Effector CD4-positive, alpha-beta T cell (primary cell): ENCODE measurements at places on chromosomes 1 and 21.

GRCh38 chr1:11229203-11229602, 33.1 kb downstream of the MTOR start:
- DNase-seq, result no peak

DNA sequence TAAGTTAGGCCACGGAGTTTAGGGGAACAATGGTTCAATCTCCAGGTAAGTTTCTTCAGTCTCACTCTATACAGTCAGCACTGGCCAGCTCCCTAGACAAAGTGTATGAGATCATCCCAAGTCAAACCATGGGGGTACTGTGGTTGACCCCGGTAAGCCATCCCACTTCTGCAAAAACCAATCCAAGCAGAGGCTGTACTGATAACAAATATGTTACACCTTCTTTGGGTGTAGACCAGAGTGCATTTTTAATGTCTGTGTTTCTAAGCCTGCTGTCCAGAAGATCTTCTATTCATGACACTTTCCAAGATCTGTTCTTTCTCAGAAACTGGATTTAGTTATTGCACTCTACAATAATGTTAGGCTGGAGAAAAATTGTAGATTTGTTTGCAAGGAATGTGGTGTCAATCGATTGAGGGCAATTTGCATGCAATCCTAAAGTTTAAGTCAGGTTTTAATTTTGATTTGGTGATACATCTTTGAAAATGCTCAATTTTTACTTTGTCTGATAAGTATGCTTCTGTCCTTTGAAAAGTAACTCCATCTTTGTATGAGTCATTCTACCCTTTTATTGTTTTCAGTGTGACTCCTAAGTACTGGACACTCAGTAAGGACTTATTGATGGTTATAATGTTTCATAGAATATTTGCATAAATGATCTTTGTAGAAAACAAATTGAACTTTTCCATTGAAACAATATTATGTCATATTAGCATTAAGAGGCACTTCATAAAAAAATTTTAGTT, 152.4 kb downstream of the HLX start:
- no peak for DNase-seq

- DNase-seq, result no peak
These were observed 372.1 kb upstream of the B3GALT2 start for GRCh38 chr1:193558491-193559028.

DNA sequence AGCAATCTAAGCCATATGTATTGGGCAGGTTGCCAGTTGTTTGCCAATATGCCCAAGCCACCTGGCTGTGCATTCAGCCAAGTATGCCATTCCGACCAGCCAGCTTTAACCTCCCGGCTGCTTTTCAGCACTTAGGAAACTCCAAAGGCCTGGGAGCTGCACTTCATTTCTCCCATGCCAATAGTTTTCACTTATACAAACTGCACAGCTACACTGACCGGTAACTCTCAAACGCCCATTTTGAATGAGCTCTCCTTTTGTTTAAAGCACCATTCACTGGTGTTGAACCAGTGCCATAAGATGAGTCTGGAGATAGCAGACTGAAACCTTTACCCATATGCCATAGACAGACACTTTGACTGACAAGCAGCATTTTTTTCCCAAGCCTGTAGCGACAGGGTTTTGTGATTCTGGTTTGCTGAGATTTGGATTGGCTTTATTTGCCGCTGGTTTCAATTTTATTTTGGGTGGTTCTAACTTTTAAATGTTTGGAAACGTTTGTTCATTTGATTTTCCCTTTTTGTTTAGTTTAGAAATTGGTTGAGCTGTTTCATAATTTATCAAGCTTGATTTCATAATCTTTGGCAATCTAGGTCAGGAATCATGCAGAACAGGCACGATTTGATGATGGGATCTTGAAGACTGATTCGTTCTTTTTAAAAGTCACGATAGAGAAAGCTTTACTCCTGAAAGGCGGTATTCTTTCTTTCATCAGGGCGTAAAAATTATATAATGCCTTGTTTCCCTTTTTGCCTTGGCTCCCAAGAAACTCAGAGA, 144.6 kb downstream of the NFIA start:
- no peak for DNase-seq

- DNase-seq, result no peak
These were observed 245.3 kb upstream of the RAB4A start for GRCh38 chr1:229025576-229025975.

DNA sequence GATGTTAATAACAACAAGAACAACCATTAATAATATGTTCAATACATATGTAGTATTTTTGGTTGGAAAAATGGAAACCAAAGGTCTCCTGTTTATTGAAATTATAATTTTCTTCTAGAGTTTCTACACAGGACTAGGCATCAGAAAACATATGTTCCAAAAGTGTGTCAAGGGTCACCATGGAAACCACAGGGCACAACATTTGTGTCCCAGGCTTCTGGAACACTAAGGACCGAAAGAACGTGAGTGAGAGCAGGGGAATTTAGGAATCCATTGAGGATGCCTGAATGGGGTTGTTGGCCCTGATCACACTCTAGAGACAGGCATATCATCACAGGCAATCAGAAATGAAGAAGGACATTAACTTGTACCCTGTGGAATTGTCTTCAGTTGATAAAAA, 7.5 kb upstream of the CDC14A start:
- no peak for DNase-seq

- DNase-seq, result no peak
These were observed 35.0 kb downstream of the C21orf91 start for GRCh38 chr21:17784180-17784598.

DNA sequence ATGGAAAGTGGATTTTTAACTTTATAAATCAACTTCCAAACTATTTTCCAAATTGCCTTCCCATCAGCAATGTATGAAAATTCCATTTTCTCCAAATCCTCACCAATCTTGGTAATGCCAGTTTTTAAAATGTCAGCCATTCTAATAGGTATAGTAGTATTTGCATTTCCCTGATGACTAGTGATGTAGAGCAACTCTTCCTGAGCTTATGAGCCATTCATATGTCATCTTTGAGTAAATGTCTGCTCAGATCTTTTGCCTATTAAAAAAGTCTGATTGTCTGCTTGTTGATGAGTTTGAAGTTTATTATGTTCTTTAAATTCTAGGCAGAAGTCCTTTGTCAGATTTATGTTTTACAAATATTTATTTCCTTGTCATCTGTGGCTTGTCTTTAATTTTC, 54.7 kb downstream of the KDM1A start:
- DNase-seq, result no peak

DNA sequence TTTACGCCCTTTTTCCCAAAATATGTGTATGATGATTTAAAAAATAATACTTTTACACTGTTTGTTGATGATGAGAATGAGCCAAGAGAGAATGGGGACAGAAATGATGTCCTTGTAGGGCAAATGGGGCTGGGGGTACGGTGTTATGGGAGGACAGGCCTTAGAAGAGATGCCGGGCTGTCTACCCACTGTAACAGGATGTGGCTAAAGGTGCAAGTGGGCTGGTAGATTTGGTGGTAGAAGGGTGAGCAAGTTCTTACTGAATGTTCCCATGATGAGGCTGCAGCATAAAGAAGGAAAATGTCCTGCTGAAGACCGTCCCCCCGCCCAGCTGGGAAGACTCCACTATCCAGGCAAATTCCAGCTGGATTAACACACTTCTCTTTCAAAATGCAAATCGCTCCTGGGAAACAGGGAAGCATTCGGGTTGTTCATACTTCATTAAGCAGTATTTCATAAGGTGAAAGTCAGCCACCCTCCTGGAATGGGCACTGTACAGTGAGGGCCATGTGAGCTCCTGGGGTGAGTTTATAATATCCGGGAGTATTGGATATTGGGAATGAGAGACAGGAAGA, 14.0 kb downstream of the GPA33 start:
- no peak for DNase-seq

DNA sequence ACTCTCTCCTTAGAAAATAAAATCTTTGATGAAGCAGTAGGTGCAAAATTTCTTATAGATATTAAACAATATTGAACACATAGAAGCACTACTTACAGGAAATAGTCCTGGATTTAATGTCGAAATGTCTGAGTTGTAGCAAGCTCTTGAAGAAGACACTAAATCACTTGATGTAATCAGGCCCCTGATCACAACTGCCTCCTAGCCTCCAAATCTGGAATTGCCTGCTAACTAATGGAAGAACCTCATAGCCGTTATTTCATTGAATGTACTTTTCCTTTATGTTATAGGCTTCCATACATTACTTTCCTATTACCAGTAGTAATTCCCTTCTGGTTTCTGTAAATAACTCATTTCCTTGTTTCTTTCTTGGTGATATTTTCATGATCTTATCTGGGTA, 675.7 kb upstream of the CHRM3 start:
- no peak for DNase-seq

DNA sequence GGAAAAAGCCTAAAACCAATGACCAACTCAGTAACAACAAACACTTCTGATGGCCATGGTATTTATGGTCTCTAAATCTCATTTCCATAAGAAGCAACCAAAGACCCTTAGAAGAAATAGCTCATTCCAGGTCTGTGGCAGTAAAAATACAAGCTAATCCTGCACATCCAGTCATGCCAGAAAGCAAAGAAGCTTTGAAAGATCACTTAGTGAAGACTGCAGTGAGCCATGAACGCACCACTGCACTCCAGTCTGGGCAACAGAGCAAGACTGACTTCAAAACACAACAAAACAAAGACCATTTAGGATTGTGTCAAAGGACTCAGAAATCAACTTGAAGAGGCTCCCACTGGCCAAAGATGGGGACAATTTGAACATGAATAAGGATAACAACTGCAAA, 18.4 kb upstream of the ELK4 start:
- DNase-seq, result no peak

DNA sequence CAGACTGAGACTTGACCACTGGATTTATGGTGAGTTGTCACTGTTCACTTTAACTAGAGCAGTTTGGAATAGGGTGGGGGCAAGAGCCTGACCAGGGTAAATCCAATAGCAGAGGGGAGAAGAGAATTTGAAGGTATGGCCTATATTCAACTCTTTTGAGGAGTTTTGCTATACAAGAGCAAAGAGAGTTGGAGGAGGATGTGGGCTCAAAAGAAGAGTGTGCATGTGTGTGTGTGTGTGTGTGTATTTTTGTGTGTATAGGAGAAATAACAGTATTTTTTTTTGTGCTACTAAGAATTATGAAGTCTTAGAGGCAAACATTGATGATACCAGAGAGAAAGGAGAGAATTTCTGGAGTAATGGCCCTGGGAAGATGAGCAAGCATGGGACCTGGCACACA, 164.8 kb upstream of the JUN start:
- DNase-seq, result no peak

GRCh38 chr1:203188686-203189232, 2.3 kb upstream of the CHI3L1 start:
- no peak for DNase-seq

DNA sequence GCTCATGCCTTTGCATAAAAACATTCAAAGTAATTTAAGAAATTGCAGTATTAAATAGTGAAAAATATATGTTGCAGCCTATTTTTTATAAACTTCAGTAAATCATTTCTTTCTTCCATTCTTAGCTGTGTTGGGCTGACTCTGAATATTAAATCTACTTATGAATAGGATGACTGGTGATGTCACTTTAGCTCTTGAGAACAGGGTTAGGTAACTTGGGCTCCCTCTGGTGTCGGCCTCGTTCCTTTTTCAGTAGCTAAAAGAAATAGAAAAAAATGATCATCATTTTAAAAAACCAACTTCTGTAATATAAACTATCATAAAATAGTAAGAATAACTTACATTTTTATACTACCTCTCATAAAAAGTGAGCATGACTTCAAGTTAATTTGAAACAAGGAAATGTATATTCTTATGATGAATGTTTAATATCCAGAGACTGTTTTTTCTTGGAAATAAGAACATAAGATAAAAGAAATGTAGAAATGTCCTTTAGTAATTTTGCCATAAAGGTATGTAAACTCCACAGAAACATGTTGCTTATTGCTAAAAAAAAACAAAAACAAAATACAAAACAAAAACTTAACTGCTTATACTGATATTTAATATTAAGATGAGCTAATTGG, 26.8 kb upstream of the NCAM2 start:
- DNase-seq, result no peak

DNA sequence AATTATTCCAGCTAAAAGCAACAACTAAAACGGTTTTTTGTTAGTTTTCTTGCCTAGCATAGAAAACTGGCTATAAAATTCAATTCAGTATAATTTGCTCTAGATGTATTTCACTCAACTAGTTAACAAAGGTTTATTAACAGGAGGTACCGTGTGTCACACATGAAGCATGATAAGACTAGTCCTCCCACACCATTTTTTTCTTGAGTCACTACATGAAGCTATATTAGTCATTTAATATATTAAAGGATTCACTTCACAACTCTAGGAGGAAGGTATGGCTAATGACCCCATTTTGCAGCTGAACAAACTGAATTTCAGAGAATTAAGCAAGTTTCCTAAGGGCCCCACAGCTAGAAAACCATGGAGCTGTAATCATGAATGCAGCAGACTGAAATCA, 307.8 kb upstream of the USP25 start:
- no peak for DNase-seq

DNA sequence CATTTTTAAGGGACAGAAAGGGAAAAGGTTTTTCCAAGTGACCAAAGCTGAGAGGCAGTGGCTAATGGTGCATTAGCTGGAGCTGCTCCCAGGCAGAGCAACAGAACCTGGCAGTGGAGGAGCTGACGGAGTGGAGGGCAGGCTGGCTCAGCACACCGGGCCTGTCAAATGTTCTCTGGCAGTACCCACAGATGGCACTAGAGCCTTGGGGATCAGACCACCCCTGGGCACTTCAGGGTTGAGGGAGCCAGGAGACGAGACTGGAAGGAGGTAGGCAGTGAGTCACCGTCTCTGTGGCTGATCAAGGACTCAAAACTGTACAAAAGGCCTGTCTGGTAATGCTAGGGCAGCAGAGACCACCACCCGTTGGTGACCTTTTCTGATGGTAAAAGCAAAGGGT, 121.7 kb upstream of the KIAA0040 start:
- no peak for DNase-seq

GRCh38 chr1:86487811-86488141, 19.0 kb downstream of the CLCA1 start:
- DNase-seq, result no peak

- DNase-seq, result no peak
These were observed 1.6 kb downstream of the DDI2 start for GRCh38 chr1:15618655-15619525.

GRCh38 chr1:225888289-225888897, 553 bp downstream of the LEFTY1 start:
- no peak for DNase-seq

- no peak for DNase-seq
These were observed 137.2 kb downstream of the DHRS3 start for GRCh38 chr1:12480748-12481362.

- no peak for DNase-seq
These were observed 9.6 kb downstream of the DAP3 start for GRCh38 chr1:155698382-155699038.

- no peak for DNase-seq
These were observed 5.3 kb downstream of the SLAMF7 start for GRCh38 chr1:160744199-160744851.

GRCh38 chr1:187310038-187310631, 481.4 kb downstream of the PLA2G4A start:
- DNase-seq, result no peak
